ENCODE measurements at places on chromosomes 3 and 15. TPM values are rescaled to one million over a fixed set of nuclear protein-coding genes. Genes with fewer than 3 reads are reported as not detected.

The GOLGA8T gene
- not detected for total RNA-seq

The SCN11A gene
- not detected for total RNA-seq

- DNase-seq, result no peak
Measured at GRCh38 chr3:127438371-127438770, 150.5 kb upstream of the PRR20G start.

DNA sequence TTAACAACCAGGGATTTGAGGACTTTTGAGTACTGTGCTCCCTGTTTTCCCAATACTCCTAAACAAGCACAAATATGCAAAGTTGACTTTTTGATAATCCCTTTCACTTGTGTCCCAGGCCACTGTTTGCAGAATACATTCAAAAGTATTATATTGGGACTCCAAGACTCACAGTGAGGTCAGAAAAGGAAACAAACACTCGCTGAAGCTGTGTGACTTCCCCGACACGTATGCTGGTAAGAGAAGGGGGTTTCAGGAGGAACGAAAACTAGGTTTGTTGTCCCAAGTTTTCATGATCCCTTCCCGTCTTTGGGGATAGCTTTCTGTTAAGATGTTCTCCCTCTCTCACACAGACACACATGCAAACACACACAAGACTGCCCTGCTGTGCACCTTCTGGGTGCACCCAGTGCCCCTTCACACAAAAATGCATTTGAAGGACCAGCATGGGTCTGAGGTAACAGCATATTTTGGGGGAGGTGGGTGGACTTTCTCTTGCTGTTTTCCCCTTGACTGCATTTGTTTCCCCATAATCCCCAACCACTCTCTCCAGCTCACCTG, 225.2 kb upstream of the PRICKLE2 start:
- no peak for DNase-seq

DNA sequence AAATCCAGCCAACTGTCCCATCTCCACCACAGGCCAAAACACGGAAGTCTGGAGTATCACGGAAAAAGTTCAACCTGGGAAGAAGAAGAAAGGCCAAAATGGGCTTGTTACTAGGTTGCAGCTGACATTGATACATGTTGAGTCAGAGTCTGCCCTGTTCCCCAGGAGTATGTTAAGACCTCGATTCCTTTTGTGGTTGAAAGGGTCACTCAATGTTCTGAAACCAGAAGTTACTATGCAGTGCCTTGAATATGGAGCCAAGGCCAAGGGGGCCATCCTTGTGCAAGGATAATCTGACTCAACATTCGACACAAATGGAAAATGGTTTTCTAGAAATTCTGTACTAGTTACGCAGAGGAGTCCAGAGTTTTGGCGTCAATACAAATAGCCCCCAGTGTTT, 104.2 kb downstream of the DGKG start:
- no peak for DNase-seq

Measured in SJSA1 (cell line).